Osteocyte (in vitro differentiated cells): ENCODE measurements at places on chromosomes 5 and 9. TPM values are rescaled to one million over a fixed set of nuclear protein-coding genes. Genes with fewer than 3 reads are reported as not detected.

Gene RAB14
- 64.0 and 68.4 TPM in 2 replicates for total RNA-seq

- no peak for DNase-seq
Measured at GRCh38 chr5:107997338-107997980, 326.7 kb upstream of the EFNA5 start.

Gene AGXT2
- total RNA-seq: not detected in 2 replicates

- DNase-seq: no peak
Measured at GRCh38 chr9:113348437-113348836, 904 bp upstream of the BSPRY start.

- no peak for DNase-seq
Measured at GRCh38 chr9:110900917-110901316, 137.4 kb downstream of the LPAR1 start.

- DNase-seq: peak; percentile 5
Measured at GRCh38 chr9:129309041-129309430, 131.0 kb upstream of the IER5L start.

Gene LCN12
- total RNA-seq: 0.57 and 1.4 TPM in 2 replicates

Gene SCGB3A2
- total RNA-seq: not detected in 2 replicates

GRCh38 chr5:159412284-159413046 is 82.2 kb upstream of the IL12B start:
- DNase-seq: no peak

GRCh38 chr5:50767588-50767987 is 101.2 kb downstream of the PARP8 start:
- DNase-seq: no peak

Gene CNTNAP3B
- 10.0 and 13.0 TPM in 2 replicates for total RNA-seq

Gene SPINK7
- not detected in 2 replicates for total RNA-seq

- DNase-seq: no peak
Measured at GRCh38 chr5:84149094-84149493, 235.6 kb downstream of the EDIL3 start.

Gene EGFLAM
- not detected in 2 replicates for total RNA-seq

Gene SLC6A19
- total RNA-seq: not detected in 2 replicates

Gene TRPM3
- total RNA-seq: 0.05 TPM in 1 of 2 replicates, not detected in the other

GRCh38 chr9:93477397-93477796 is 24.0 kb upstream of the FAM120AOS start:
- no peak for DNase-seq

Gene ADAMTSL1
- 1.2 and 1.5 TPM in 2 replicates for total RNA-seq

- no peak for DNase-seq
Measured at GRCh38 chr9:136512651-136513071, 29.8 kb upstream of the SEC16A start.

GRCh38 chr9:123407217-123407851 is 51.3 kb downstream of the CRB2 start:
- no peak for DNase-seq

- DNase-seq: no peak
Measured at GRCh38 chr5:64486163-64486562, 19.7 kb upstream of the RGS7BP start.

- no peak for DNase-seq
Measured at GRCh38 chr9:14349447-14350348, 35.8 kb upstream of the NFIB start.

GRCh38 chr5:139094154-139095131 is 103.7 kb downstream of the SIL1 start:
- no peak for DNase-seq

- DNase-seq: no peak
Measured at GRCh38 chr5:109373932-109374331, 35.8 kb downstream of the PJA2 start.

Gene SLC46A2
- total RNA-seq: not detected in 2 replicates

DNA sequence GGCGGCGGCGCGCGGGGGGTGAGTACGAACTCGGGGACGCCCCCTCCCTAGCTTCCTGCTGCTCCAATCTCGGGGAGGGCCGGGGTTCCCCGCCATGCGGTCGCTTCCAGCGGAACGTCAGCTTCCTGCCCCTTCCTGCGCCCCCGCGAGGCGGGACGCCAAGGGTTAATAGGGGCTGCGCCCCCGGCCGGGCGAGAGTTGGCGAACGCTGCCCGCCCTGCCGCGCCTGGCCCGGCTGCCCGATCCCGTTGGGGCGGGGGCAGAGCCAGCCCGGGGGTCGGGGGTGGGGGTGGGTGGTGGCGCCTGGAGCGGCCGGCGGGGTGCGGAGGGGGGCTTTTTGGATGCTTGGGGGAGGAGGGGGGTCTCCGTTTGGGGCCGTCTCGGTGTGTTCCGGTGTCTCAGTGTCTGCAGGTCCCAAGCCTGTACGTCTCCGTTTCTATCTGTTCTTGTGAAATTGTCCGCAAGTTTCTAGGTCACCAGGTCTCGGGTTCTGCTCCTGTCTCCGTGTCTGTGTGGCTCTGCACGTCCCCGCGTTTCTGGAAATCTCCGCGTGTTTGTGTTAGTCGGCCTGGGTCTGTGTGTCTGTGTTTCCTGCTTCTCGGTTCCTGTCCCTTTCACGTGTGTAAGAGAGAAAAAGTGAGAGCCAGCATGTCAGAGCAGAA is 789 bp downstream of the COL27A1 start:
- DNase-seq: no peak

DNA sequence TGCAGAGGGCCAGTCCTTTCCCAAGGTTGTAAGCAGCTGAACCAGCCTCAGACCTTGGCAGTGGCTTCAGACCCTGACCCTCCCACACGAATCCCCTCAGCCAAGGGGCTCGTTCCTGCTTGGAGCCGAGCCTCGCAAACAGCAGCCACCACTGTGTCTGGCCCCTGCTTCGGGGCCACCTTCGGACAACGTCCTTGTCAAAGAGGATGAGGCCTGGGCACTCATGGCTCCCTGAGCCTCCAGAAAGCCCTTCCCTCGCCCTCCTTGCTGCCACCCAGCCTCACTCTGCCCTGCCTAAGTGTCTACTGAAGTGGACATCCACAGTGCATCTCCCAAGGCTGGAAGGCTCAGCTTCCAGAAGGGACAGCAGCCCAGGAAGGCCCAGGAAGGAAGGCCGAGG is 161.7 kb downstream of the OLFM1 start:
- DNase-seq: no peak
